ENCODE measurements at places on chromosomes 4 and X. TPM values are rescaled to one million over a fixed set of nuclear protein-coding genes. Genes with fewer than 3 reads are reported as not detected.

DNA sequence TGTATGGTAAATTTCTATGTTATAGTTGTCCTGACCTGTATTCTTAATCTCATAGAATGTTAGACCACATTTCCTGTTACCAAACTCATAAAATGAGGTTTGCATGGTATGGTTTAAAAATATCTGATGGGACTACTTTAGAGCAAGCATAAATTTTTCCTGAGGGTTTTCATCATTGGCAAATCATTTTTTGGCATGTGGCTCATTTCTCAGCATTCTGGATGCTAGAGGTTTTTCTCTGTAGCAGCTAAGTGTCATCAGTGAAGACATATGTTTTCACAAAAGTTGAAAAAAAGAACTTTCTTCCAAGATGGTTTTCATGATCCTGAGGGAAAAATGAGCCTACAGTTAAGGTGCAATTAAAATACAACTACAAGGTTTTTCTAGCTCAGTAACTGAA is 503.5 kb upstream of the FAM47C start:
- DNase-seq: no peak

- no peak for DNase-seq
These were observed 218.7 kb downstream of the NWD2 start for GRCh38 chr4:37463033-37463856.

- DNase-seq: no peak
These were observed 47.0 kb upstream of the STOX2 start for GRCh38 chr4:183858011-183858615.

DNA sequence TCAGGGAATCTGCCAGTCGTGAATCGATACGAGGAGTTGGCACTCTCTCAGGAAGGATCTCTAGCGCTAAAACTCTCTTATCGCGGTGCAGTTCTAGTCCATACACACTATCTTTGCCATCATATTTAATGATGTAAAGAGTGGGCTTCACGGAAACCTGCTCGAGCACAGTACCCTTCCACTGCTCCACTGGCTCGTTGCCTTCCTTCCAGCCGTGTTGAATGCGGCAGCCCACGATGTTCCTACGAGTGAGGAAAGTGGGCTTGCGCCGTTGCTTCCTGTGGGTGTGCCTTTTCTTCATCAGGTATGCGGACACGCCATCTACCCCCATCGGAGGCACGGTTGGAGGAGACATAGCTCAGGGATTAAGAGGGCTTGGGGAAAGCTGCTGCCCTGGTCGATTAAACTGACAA is 661 bp downstream of the SPIN4 start:
- DNase-seq: peak; percentile 25

DNA sequence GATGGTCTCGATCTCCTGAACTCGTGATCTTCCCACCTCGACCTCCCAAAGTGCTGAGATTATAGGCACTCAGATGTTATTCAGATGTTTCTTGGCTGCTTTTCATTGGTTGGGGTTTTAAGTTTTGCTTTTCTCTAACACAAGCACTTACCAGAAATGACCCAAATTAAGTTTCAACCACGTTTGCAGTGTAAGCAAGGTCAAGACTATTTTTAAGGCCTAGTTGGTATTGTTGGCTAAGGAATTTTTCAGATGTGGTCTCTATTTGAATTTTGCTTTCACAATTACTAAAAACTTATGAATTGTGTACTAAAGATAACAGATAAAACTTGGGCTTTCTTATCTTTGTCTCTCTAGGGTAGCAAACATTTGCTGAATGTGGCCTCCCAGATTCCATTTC is 1756.9 kb upstream of the TENM3 start:
- no peak for DNase-seq

GRCh38 chr4:162011089-162011488 is 152.7 kb downstream of the FSTL5 start:
- DNase-seq: no peak

- peak; percentile 94 for DNase-seq
These were observed 88.9 kb downstream of the ZNF674 start for GRCh38 chrX:46456125-46456922.

DNA sequence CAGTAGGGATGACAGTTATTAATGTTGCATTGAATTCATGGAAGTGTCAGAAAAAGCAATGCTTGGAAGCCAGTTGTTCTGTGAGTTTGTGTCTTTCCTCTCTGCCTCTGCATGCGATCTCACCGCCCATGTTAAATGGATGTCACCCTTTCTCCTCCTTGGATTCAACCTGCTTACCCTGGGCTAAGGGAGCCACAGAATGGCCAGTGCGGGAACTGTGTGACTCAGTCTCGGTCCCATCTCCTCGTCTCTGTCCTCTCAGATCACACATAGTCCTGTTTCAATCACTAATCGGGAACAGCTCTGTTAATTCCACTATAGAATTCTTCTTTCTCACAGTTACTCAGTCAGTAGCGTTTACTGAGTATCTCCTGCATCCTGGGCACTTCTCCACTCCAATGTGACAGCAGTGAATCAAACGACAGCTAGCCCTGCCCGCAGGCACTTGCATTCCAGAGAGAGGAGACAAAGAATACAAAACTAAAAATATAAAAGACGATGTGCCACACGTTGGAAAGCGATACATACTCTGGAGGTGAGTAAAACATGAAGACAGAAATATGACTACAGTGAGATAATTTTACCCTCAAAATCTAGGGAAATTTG is 53.6 kb upstream of the TLR3 start:
- DNase-seq: no peak

DNA sequence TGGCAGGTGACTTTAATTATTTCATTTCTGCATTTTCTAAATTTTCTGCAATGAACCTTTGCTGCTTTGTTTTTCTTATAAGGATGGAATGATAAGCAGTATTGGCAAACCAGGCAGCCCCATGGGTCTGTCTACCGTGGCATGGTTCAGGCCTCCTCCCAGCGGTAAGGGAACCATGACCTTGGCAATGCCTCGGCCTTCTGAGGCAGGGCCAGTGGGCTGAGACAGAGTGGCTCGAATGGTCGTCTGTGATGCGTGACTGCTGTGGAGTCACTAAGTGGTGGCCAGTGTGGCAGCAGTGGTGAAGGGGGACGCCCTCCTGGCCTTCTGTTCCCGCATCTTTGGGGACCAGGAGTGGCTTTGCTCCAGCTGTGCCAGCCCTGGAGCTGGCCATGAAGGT is 43.6 kb upstream of the GRPEL1 start:
- DNase-seq: no peak

DNA sequence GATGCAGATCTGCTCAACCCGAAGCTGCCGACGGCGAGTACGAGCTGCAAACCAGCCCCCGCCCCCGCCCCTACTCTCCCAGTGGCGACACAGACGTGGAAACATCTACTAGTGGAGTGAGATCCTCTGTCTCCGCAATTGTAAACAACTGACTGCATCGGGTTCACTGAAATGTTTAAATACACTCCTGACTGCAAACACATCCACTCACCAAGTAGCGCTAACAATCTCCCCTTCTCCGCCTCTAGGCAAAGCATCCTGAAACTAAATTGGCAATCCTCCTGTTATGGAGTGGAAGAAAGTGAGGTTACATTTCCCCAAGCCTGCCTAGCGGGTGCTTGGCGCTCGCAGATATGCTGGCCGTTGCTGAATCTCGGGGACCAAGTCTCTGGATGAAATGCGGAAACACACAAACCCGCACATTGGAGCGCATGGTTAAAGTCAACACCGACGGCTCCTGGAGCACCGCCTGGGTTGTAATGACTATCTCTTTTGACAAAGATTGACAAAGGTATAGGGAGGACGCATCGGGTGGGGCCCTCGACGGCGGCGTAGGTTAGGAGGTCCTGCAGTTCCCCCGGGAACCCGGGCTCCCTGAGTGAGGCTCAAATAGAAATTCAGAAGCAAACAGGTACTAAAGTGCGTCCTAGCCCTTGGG is 117.0 kb upstream of the TEX13C start:
- DNase-seq: no peak

GRCh38 chrX:101417981-101418841 is 10.2 kb downstream of the HNRNPH2 start:
- no peak for DNase-seq

GRCh38 chr4:17373666-17374065 is 138.2 kb downstream of the QDPR start:
- DNase-seq: no peak

DNA sequence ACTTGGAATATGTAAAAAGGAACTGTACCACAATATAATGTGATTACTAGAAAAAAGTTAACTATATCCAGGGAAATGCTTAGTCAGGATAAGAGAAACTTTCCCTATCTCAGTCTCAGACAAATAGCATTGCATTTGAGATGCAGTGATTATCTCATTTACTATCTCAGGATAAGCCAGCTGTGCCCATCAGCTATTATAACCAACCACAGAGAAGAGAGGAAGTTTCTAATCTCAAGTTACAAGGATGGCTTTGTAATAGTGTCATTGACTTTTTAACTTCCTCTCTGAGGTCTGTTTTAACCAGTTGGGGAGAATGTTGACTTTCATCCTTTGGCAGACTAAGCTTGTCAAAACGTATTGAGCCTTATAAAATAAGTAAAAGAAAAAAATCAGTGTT is 56.5 kb downstream of the SNX25 start:
- DNase-seq: peak; percentile 17

- peak; percentile 42 for DNase-seq
These were observed 24.7 kb upstream of the FRYL start for GRCh38 chr4:48804584-48805301.

GRCh38 chrX:39894683-39895082 is 203.1 kb downstream of the BCOR start:
- DNase-seq: no peak

DNA sequence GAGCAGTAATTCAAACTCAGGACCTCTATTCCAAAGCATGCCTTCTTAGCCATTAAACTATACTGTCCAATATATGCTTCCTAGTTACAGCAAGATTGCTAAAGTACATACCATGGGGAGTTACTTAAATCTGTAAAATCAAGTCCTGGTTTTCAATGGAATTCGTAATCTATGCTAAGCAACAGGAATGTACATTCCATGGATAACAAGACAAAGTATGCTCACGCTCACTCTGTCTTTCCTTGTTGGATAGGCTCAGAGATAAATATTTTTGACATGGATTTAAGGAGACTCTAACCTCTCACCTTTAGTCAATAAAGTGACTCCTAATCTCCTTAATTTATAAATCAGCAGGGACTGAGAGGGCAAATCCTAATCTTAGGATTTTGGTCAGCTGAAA is 47.3 kb upstream of the STK26 start:
- DNase-seq: no peak

- DNase-seq: no peak
These were observed 348.8 kb downstream of the GBA3 start for GRCh38 chr4:23041501-23041900.

GRCh38 chrX:10239611-10240064 is 82.9 kb downstream of the CLCN4 start:
- DNase-seq: no peak

DNA sequence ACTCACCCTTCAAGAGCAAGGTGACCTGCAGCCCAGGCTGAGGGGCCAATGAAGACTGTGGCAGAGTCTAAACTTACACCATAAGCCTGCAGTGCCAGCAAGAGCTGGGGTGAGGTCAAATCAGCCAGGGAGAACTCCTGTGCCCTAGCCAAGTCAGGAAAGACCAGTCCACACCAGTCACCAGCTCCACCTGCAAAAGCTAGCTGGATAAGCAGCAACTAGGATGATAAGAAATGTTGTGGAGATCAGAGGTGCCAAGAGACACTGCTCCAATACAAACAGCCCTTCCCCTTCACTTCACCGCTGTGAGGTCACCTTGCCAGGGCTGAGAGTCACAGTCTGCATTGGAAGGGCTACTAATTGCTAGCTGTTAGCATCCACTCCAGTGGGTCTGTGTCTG is 31.3 kb downstream of the NIPAL1 start:
- DNase-seq: no peak

- no peak for DNase-seq
These were observed 33.6 kb upstream of the HGFAC start for GRCh38 chr4:3407930-3408792.

Gene TMPRSS11E
- total RNA-seq: not detected

Gene TMPRSS11F
- not detected for total RNA-seq

Gene F11
- not detected for total RNA-seq

Gene GAR1
- total RNA-seq: 2.5 TPM

Gene CFAP47
- total RNA-seq: not detected

Gene ZNF711
- total RNA-seq: 3.5 TPM

Measured in dermis microvascular lymphatic vessel endothelial cell (primary cell).